ENCODE measurements at places on chromosomes 16 and 17.

GRCh38 chr16:75250809-75251279 lies 580 bp downstream of the BCAR1 start:
- ATAC-seq = peak; percentile 25

GRCh38 chr16:10637337-10638037 lies 57.1 kb upstream of the EMP2 start:
- no peak for ATAC-seq

DNA sequence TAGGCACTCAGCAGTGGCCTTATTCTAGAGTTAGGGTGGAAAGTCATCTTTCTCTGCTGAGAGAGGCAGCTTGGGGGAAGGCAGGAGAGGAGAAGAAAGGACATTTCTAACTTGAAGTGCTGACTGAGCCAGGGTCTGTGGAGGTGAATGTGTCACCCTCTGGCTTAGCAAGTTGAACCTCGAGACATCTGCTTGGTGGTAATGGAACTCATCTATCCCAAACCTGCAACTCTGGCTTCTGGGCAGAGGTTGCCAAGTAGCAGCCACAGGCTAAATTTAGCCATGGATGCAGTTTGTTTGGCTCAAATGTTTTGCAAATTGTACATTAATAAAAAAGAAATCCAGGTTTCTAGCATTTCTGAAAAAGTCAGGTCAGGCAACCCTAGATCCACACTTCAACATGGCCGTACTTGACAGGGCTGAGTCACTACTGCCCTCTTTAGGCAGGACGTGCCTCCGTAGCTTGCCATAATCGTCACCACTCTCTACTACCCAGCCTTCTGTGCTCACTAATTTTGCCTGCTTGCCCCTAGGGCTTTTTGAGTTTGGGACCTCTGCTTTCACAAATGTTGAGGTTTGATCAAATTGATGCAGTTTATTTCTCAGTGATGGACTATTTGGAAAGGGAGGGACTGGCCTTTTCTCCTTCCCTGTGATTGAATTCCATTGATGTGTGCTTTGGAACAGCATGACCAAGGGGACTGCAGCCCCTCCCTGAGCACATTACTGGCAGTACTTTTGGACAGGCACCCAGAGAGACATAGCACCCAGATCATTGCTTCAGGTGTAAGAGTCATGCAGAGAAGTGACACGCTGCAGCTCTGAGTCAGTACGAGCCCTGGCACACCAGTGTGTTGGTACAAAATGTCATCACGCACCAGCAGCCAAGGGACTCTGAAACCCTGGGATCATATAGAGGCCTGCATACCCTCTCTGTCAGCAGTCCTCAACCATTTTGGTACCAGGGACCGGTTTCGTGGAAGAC lies 5.2 kb downstream of the CDH13 start:
- ATAC-seq = peak; percentile 53

DNA sequence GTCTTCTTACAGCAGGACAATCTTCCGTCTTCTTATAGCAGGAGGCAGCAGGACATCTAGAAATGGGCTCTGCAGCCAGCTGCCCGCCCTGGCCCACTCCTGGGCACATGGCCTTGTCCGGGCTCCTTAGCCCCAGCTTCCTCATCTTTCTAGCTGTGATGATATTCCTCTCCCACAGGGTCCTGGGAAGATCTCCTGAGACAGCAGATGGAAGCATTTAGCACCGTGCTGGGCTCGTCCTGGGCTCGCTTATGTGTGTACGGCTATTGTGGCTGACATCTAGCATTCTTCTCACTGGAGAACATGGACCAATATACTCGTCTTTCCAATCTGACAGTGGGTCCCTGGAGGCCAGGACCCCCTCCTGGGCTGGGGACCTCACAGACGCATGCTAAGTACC lies 48.5 kb downstream of the TIMM22 start:
- no peak for ATAC-seq

- no peak for ATAC-seq
These were observed 10.8 kb upstream of the NAGLU start for GRCh38 chr17:42525221-42525620.

All from esophagus mucosa (tissue), 1 donor.